ENCODE measurements at places on chromosomes 3 and 15.

DNA sequence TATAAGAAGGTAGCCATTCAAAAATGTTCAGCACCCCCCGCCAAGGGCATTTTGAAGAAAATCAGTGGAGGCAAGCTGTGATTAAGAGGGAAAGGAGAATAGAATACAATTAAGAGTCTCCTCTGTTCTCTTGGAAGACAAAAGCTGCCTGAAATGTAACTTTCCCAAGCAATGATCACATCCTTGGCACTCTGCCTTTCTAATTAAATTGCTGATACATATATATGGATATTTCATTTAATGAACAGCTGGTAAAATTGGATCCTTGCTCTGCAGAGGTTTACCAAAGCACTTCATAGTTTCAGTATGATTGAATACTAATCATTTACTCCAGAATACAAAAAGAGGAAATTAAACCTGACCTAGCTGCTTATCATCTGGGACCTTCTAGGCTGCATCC is 10.4 kb downstream of the COL6A6 start:
- DNase-seq: no peak

DNA sequence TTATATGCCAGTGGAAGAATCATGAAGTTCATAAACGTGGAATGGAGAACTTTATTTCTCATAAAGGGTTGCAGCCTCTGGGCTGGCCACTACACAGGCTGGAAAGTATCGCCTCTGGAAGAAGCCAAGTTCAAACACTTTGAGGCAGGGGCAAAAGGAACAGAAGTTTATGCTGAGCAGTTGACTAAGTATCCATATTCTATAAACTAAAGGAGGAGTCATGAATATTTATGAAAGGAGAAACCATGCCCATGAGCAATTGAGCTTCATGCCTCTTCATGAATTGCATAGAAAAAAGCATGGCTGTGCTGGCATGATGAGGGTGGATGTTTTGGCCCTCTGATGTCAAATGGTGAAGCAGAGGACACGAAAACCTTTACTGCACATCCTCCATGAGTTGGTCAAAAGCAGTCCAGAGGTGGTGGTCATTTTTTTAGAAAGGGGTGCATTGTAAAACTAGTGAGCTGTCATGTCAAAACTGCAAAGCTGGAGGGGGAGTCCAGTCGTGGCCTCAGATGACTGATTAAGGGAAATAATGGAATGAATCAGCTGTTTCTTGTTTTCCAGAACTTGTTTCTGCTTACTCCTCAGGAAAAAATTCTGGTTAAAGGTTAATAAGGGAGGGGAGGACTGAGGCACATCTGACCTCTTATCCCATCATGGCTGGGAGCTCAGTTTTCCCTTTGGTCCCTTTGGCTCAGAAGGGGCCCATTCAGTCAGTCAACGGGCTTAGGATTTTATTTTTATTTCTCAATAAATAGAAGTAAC is 276.7 kb downstream of the CHL1 start:
- no peak for DNase-seq

DNA sequence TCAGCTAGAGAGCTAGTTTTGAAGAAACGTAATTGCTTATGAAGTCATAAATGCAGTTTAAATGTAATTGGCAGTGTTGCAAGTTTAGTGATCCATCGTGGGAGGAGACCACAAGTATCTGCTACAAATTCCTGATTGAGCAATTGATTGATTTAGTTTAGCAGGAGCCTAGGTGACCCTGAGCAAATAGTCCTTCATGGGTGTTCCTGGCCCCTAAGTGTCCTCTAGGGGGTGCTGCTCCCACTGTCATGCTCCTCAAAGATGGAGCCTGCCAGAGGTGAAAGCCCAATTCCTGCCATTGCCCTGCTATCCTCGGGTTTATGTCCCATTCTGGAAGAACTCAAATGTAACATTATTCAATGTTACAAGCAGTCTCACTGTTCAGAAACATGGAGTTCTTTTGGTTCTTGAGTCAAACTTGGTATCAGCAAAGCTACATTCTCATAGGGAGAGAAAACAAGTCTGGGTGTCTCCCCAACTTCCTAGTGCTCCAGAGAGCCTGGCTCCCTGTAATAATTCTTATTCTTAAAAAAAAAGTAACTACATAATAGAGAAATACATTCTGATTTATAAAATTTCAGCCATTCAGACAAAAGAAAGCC is 29.8 kb upstream of the SENP5 start:
- DNase-seq: peak; percentile 65

- no peak for DNase-seq
Observed at GRCh38 chr3:61628636-61629035, 67.3 kb downstream of the PTPRG start.

DNA sequence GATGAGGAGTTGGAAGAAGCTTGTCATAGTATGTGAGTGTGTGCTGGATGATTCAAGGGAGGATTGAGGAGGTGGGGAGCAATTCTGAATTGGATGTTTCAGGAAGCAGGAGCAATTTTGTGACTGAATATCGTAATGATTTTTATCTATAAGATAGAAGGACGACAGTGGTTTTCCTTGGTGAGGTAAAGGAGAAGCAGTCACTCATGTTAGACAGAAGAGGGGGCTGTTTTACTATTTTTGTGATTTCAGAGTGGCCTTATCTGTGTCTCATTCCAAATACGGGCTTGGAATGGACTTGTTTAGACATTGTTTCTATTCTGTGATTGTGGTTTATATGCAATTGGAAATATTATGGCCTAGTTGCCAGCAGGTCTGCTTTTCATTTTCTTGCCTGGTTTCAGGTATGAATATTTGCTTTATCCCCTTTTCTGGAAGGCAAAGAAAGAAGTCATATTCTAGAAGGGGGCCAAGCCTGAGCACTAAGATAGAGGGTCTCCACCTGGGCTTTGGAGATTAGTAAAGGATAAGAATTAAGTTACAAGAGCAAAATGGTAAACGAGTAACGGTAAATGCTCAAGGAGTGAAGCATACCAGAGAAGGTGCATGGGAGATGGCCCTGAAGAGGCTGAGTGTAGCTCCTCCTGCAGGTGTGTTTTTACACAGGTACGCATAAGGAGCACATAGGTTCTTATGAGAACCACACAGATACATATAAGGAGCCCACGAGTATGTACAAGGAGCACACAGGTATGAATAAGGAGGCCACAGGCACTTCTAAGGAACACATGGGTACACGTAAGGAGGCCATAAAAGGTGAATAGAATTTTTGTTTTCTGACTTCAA is 124.6 kb upstream of the KCNAB1 start:
- DNase-seq: no peak

DNA sequence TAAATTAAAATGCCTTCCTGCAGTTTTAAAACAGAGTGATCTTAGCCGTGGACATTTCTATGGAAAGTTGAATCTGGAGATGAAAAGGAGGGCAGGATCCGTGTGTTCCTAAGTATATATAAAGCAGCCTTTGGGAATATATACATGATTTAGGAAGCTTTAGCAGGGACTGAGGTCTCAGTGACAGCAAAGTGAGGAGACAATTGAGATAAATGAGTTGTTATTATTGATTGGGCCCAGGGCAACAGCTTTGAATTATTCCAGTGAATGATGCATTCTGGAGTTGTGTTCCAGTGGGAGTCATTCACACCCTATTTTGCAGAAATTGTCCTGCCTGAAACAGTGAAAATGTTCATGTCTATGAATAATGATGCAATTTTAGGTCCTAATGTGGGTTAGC is 281.4 kb downstream of the BCHE start:
- DNase-seq: no peak

DNA sequence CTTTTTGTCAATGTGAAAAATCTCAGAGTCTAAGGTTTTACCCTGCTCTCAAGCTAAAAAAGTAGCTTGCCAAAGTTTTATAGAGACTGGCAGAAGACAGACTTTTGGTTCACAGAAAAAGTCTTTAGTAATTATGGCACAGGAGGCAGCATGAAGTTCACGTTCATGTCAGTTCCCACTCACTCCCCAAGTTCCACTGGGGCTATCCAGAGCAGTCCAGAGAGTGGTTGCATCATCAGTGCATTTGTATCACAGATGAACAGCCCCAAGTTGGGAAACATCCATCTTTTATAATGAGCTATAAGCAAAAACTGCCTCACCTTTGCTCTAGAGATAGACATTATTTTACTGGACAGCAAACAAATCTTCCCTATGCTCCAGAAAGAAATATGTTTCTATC is 454.1 kb upstream of the AGTR1 start:
- no peak for DNase-seq

DNA sequence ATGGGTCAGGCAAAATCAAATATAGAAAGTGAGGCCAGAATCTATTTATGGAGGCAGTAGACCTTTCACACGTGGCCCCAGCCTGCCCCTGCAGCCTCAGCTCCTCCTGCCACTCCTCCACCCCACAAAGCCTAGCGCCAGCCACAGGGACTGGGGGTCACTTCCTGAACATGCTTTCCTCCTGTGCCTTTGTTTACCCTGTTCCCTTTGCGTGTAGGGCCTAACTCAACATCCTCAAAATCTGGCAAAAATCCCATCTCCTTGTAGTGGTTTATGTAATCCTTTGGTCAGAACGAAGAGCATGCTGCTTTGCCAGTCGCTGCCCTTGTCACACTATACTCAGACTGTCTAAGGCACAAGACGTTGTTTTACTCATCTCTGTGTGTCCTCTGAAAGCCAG is 39.6 kb downstream of the KBTBD12 start:
- DNase-seq: no peak

- no peak for DNase-seq
Observed at GRCh38 chr15:80317389-80318182, 65.6 kb upstream of the CTXND1 start.

DNA sequence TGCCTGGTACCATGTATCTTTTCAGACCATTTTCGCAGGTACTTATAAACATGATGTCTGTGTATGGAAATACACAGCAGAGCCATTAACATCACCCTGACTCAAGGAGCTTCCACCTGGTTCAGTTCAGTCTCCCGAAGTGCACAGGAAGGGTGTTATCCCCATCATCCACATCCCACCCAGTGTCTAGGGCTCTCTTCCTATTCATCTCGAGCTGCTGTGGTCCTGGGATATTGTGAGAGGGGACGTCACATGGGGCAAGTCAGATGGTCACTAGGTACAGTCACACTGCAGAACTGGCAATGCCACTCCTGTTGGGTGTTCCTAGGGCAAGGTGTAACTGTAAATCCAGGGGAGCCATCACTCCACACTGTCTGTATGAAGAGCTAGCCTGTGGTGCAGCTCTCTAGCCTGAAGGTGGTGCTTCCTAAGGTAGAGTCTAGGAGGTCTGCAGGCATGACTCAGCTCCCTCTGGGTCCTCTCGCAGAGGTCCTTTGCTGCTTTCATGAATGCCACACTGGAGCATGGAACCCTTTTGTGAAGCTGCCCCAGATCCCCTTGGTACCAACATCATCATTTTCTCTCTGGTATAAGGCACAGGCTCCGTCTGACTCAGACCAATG is 13.9 kb downstream of the ISLR2 start:
- no peak for DNase-seq

- DNase-seq: no peak
Observed at GRCh38 chr3:122890077-122890719, 95.3 kb downstream of the SLC49A4 start.

DNA sequence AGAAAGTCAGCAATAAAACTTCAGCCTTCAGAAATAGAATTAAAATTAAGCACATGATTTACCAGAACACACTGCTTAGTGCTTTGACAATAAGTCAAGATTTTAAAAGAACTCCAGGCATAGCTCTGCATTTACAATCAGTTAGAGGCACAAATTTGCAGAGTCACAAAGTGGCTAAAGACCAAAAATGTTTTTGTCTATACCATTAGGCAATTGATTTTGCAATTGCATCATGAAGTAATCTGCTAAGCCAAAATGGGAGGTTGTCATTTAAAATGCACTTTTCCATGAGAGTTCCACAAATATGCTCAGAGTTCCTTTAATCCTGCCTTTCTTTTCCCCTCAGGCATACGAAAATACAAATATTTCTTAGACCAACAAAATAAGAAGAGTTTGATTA is 10.1 kb upstream of the DCP1A start:
- no peak for DNase-seq

- no peak for DNase-seq
Observed at GRCh38 chr3:64730681-64731080, 42.9 kb upstream of the ADAMTS9 start.

DNA sequence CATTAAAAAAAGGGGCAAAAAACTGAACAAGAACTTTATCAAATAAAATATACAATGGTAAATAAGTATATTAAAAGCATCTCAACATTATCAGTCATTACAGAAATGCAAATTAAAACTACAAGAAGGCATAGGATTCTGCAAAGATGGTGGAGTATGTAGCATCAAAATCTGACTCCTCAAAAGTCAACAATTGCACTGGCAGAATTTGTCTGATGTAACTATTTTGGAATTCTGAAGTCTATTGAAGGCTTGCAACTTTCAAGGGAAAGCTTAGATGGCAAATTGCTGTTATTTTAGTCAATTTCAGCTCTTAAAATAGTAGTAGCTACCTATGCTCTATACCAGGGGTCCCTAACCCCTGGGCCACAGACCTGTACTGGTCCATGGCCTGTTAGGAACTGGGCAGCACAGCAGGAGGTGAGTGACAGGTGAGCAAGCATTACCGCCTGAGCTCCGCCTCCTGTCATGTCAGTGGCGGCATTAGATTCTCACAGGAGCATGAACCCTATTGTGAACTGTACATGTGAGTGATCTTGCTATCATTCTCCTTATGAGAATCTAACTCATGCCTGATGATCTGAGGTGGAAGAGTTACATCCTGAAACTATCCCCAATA is 107.6 kb downstream of the TGFBR2 start:
- no peak for DNase-seq

- no peak for DNase-seq
Observed at GRCh38 chr3:149087208-149087607, 875 bp upstream of the HLTF start.

DNA sequence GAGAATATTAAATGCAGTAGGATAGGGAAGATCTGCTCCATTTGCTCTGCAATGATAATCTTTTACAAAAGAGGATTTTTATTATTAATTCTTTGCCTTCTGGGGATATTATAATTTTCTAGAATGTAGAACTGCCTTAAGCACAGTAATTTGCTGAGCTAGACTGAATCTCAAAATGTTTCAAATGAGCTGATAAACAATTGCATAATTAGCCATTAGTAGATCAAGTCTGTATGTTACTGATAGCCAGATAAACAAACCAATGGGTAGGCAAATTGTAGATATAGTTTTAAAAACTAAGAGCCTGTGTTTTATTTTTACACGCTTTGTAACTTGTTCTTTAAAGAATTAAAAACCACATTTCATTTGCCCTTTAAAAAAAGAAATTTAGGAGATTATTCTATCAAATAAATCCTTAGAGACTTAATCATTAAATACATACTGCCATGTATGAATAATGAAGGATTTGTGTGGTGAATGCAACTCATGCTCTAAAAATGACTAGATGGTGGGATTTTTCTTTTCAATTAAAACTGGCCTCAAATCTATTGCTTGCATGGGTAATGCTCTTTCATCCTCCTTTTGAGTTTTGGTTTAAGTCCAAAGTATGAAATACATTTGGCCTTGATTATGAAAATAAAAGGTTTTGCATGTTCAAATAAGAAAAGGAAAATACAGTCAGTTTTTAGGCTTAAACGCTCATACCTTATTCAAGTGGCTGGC is 32.6 kb upstream of the NANOGP8 start:
- no peak for DNase-seq
